Activated CD4-positive, alpha-beta memory T cell treated with anti-CD3 and anti-CD28 coated beads for 36 hours (primary cell): ENCODE measurements at places on chromosomes 5 and 9. TPM values are rescaled to one million over a fixed set of nuclear protein-coding genes. Genes with fewer than 3 reads are reported as not detected.

Gene MAP1B
- 0.78 TPM for total RNA-seq

Gene WHRN
- 4.4 TPM for total RNA-seq

Gene IFNB1
- total RNA-seq = 0.26 TPM

Gene LEAP2
- total RNA-seq = 1.7 TPM

Gene STPG3
- not detected for total RNA-seq

GRCh38 chr5:130870691-130871090 lies 294.4 kb downstream of the HINT1 start:
- DNase-seq = no peak
- H3K4me1 ChIP-seq = peaks cover 3% of the 10 kb centered on the region
- H3K36me3 ChIP-seq = no peaks in the 10 kb centered on the region
- no peaks in the 10 kb centered on the region for H3K27me3 ChIP-seq
- no peak overlapping the region for H3K4me3 ChIP-seq

GRCh38 chr5:41286165-41286564 lies 72.8 kb upstream of the C6 start:
- no peak overlapping the region for H3K27ac ChIP-seq
- H3K4me3 ChIP-seq = no peak overlapping the region
- no peaks in the 10 kb centered on the region for H3K27me3 ChIP-seq
- no peak for DNase-seq
- H3K4me1 ChIP-seq = no peaks in the 10 kb centered on the region

GRCh38 chr9:122420315-122420714 lies 49.5 kb downstream of the PTGS1 start:
- peaks cover 12% of the 10 kb centered on the region for H3K36me3 ChIP-seq
- H3K4me1 ChIP-seq = no peaks in the 10 kb centered on the region
- DNase-seq = no peak

GRCh38 chr5:15753752-15754151 lies 253.8 kb downstream of the FBXL7 start:
- no peaks in the 10 kb centered on the region for H3K27me3 ChIP-seq
- H3K36me3 ChIP-seq = no peaks in the 10 kb centered on the region
- H3K27ac ChIP-seq = no peak overlapping the region
- DNase-seq = no peak
- no peaks in the 10 kb centered on the region for H3K4me1 ChIP-seq
- H3K4me3 ChIP-seq = no peak overlapping the region

DNA sequence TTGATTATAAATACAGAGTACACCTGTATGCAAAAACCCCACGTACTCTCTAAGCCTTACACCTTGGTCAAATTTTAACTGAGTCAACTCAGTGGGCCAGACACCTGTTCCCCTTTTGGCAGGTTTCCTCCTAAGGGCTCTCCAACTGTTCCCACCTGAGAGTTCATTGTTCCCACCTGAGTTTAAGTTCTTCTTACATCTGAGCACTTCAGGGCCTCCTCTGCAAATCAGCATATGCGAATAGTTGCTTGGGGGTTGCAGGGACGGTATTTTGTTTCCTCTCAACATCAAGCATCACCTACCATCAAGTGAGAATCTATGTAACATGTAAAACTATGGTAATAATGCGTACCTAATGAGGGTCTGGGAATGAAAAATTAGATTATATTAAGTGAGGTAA lies 300.0 kb downstream of the PIK3R1 start:
- no peaks in the 10 kb centered on the region for H3K4me1 ChIP-seq
- H3K27me3 ChIP-seq = no peaks in the 10 kb centered on the region
- DNase-seq = no peak
- no peak overlapping the region for H3K27ac ChIP-seq
- no peaks in the 10 kb centered on the region for H3K36me3 ChIP-seq

DNA sequence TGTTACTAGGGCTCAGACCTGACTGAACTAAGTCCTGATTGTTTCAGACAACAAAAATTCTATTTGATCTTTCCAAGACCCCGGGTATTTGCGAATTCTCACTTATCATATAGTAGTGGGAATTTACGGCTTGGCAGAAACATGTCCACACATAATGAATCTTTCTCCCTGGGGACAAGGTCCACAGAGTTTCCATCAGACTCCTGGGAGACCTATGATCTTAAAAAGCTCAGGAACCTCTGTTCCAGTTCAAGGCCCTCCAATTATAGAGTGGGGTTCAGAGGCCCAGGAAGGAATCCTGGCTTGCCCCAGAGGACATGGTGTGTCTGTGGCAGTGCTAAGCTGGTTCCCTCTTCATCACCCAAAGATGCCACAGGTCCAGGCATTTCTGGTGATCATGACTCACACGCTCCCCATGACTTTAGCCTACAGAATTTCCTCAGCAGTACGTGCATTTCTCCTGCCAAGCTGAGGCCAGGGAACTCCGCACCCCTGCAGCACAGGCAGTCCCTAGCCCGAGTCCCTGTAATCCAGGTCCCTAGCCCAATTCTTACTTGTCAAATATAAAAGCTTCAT lies 12.6 kb downstream of the RAPGEF1 start:
- H3K36me3 ChIP-seq = peaks cover 13% of the 10 kb centered on the region
- peak overlapping the region; percentile 70 for H3K4me3 ChIP-seq
- H3K27ac ChIP-seq = peak overlapping the region; percentile 93
- H3K27me3 ChIP-seq = no peaks in the 10 kb centered on the region
- DNase-seq = peak; percentile 59
- peaks cover 86% of the 10 kb centered on the region for H3K4me1 ChIP-seq

DNA sequence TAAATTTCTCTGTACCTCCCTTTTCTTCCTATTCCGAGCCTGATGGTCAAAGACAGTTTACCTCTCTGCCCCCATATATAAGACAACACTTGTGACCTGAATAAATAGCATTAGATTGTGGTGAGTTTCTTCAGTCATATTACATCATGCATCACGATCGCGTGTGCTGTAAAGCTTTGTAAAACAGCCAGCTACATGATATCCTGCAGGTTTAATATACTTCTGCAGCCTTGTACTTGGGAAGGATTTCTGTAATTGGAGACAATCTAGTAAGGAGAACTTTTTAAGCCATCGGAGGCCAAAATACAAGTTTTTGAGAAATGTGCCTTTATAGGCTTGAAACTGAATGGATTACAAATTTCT lies 711.8 kb upstream of the WWC1 start:
- H3K27ac ChIP-seq = no peak overlapping the region
- peaks cover 6% of the 10 kb centered on the region for H3K27me3 ChIP-seq
- DNase-seq = no peak
- H3K4me3 ChIP-seq = no peak overlapping the region
- H3K36me3 ChIP-seq = no peaks in the 10 kb centered on the region

DNA sequence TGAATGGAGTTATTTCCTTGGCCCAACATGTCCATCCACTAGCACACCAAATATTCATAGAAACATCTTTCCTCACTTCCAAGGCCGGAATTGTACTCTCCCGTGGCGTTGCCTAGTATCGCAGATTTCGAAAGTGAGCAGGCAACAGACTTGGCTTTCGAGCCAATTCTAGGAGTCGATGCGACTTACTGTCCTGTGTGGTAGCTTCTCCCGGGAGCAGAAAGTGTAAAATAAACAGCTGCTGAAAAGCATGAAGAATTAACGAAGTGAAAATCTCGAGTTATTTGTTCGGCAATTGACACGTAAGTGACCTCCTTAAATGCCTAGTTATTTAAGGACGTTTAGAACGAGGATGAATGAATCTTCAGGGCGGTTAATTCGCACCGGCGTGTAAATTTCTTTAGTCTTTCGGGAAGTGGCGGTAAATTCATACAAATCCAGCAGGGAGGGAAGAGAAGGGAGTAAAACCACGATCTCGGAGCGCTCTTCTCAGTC lies 449 bp upstream of the PCSK5 start:
- DNase-seq = peak; percentile 17
- peaks cover 15% of the 10 kb centered on the region for H3K27me3 ChIP-seq
- H3K36me3 ChIP-seq = no peaks in the 10 kb centered on the region
- H3K4me3 ChIP-seq = peak overlapping the region; percentile 91
- peak overlapping the region; percentile 61 for H3K27ac ChIP-seq
- peaks cover 28% of the 10 kb centered on the region for H3K4me1 ChIP-seq

- no peaks in the 10 kb centered on the region for H3K27me3 ChIP-seq
- H3K4me1 ChIP-seq = no peaks in the 10 kb centered on the region
- H3K27ac ChIP-seq = no peak overlapping the region
- H3K36me3 ChIP-seq = no peaks in the 10 kb centered on the region
- DNase-seq = no peak
Measured at GRCh38 chr5:45507178-45507577, 189.0 kb downstream of the HCN1 start.

GRCh38 chr5:124956471-124957029 lies 210.1 kb upstream of the ZNF608 start:
- no peaks in the 10 kb centered on the region for H3K36me3 ChIP-seq
- no peak overlapping the region for H3K27ac ChIP-seq
- no peak overlapping the region for H3K4me3 ChIP-seq
- H3K4me1 ChIP-seq = no peaks in the 10 kb centered on the region

GRCh38 chr9:122526602-122527001 lies 491 bp downstream of the OR1N1 start:
- H3K4me3 ChIP-seq = no peak overlapping the region
- no peak overlapping the region for H3K27ac ChIP-seq
- H3K27me3 ChIP-seq = peaks cover 19% of the 10 kb centered on the region
- DNase-seq = peak; percentile 10
- no peaks in the 10 kb centered on the region for H3K36me3 ChIP-seq

GRCh38 chr9:13432904-13433303 lies 153.4 kb upstream of the MPDZ start:
- H3K27ac ChIP-seq = no peak overlapping the region
- no peaks in the 10 kb centered on the region for H3K36me3 ChIP-seq
- H3K4me3 ChIP-seq = no peak overlapping the region
- no peaks in the 10 kb centered on the region for H3K4me1 ChIP-seq
- no peaks in the 10 kb centered on the region for H3K27me3 ChIP-seq

DNA sequence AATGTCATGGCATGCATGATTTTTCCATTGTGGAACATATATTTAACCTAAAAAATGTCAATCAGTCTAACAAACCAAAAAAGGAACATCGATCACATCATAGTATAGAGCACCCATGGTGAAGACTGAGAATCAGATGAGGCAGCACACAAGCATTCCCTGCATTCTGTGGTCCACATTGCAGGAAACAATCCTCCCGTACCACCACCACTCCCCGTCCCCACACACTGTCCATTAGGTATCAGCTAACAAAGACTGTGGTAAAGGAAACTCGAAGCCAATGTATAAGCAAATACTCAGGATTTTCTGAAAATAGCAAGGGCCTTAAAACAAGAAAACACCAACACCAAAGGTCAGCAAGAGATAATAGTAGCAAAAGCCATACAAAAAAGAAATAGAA lies 1104.4 kb upstream of the SEMA6A start:
- H3K4me1 ChIP-seq = no peaks in the 10 kb centered on the region
- no peaks in the 10 kb centered on the region for H3K36me3 ChIP-seq
- H3K27ac ChIP-seq = no peak overlapping the region
- DNase-seq = no peak
- H3K4me3 ChIP-seq = no peak overlapping the region

DNA sequence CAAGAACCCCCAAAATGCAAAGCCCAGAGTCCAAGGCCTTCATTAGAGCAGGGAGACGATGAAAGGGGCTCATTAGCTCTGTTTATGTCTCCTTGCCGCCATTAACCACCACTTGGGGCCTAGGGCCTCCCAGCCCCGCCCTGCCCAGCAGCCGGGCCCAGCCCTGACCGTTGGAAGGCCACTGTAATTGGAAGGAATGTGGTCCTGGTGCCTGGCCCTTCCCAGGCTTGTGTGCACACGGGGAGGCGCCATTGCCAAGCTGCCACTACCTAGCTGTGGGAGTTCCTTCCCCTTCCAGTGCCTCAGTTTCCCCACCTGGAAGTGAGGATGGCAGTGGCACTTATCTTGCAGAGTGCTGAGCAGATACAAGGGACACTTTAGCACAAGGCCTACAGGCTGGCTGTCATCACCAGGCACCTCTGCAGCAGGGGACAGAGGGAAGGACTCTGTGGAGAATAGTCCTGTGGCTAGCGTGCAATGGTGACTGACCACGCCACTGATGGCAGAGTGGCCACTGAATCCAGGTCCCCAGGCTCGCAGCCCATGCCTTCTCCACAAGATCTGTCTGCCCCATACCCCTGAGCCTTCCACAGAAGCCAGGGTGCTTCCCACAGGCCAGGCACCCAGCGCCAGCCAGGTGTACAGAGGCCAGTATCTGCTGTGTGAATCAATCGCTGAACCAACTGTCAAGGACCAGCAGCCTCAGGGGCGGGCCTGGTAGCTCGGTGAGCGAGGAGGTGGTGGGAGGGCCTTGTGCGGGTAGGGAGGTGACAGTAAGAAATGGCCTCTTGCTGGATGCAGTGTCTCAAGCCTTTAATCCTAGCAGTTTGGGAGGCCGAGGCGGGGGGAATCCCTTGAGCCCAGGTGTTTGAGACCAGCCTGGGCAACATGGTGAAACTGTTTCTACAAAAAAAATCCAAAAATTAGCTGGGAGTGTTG lies 20.8 kb downstream of the GBGT1 start:
- peak overlapping the region; percentile 84 for H3K27ac ChIP-seq
- no peaks in the 10 kb centered on the region for H3K27me3 ChIP-seq

DNA sequence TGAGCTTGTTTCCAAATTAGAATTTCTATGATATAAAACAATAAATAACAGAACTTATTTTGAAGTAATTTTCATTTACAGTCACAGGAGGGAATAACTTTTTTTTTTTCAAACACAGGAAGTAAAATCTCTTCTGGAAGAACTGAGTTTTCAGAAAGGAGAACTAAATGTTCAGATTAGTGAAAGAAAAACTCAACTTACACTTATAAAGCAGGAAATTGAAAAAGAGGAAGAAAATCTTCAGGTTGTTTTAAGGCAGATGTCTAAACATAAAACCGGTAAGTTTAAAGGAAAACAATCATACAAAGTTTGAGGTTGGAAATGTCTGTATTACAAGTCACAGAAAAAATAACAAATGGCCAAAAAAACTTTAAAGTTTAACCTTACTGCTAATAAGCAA lies 41.6 kb downstream of the RAB14 start:
- no peak overlapping the region for H3K4me3 ChIP-seq
- H3K4me1 ChIP-seq = peaks cover 17% of the 10 kb centered on the region
- no peaks in the 10 kb centered on the region for H3K27me3 ChIP-seq
- peak overlapping the region; percentile 67 for H3K27ac ChIP-seq
- H3K36me3 ChIP-seq = peaks cover 59% of the 10 kb centered on the region
- DNase-seq = no peak

DNA sequence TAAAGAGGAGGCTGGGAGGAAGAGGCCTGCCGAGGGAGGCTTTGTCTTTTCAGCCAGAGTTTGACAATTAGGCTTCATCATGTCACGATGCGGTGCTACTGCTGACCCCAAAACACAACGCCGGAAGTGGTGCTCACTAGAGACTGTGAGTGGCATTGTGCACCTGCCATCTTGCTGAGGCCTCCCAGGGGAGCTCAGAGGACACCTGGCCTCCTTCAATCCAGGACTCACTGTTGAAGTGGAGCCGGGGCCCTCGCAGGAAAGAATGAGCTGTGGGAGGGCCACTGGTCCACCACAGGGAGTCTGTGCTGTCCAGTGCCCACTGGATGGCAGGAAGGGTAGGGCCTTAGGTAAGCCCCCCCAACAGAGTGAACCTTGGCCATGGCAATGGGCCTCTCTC lies 12.7 kb upstream of the SLC25A48 start:
- H3K4me1 ChIP-seq = no peaks in the 10 kb centered on the region
- DNase-seq = no peak
- no peaks in the 10 kb centered on the region for H3K36me3 ChIP-seq
- H3K27me3 ChIP-seq = peaks cover 6% of the 10 kb centered on the region
- H3K4me3 ChIP-seq = no peak overlapping the region
- H3K27ac ChIP-seq = no peak overlapping the region
